ENCODE measurements at places on chromosomes 1 and 21. TPM values are rescaled to one million over a fixed set of nuclear protein-coding genes. Genes with fewer than 3 reads are reported as not detected.

The TNNI3K gene
- 7.0 TPM for total RNA-seq

The SERTAD4 gene
- total RNA-seq, result 3.8 TPM

The TMEM167B gene
- 26.9 TPM for total RNA-seq

The SPRR3 gene
- not detected for total RNA-seq

The CD244 gene
- 0.88 TPM for total RNA-seq

The RLF gene
- total RNA-seq, result 27.1 TPM

The ARTN gene
- total RNA-seq, result 0.88 TPM
